CD8-positive, alpha-beta memory T cell (primary cell): ENCODE measurements at places on chromosomes 3 and 15. TPM values are rescaled to one million over a fixed set of nuclear protein-coding genes. Genes with fewer than 3 reads are reported as not detected.

DNA sequence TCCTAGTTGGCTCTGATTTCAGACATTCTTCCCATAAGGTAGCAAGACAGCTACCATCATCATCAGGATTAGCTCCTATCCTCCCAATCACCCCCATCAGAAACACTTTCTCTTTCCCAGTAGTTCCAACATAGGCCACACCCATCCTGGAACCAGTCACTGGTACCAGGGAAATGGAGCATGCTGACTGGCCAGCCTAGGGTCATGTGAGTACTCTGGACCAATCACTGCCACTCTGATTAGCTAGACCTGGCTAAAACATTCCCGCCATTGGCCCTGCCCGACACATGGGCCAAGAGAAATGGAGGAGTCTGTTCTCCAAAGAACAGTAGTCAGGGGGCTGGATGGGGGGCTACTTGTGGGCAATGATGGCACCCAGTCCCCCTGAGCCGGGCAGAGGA is 12.4 kb downstream of the EFCC1 start:
- no peaks in the 10 kb centered on the region for H3K27me3 ChIP-seq
- H3K36me3 ChIP-seq, result no peaks in the 10 kb centered on the region
- no peak overlapping the region for H3K27ac ChIP-seq
- H3K4me1 ChIP-seq, result peaks cover 40% of the 10 kb centered on the region

GRCh38 chr3:183553334-183554026 is 2.0 kb downstream of the KLHL6 start:
- no peak for DNase-seq
- H3K36me3 ChIP-seq, result no peaks in the 10 kb centered on the region
- H3K4me1 ChIP-seq, result peaks cover 41% of the 10 kb centered on the region
- no peaks in the 10 kb centered on the region for H3K27me3 ChIP-seq

GRCh38 chr15:60568301-60568742 is 89.4 kb upstream of the ICE2 start:
- no peaks in the 10 kb centered on the region for H3K27me3 ChIP-seq
- DNase-seq, result no peak
- no peak overlapping the region for H3K27ac ChIP-seq
- no peaks in the 10 kb centered on the region for H3K36me3 ChIP-seq
- peaks cover 91% of the 10 kb centered on the region for H3K4me1 ChIP-seq

DNA sequence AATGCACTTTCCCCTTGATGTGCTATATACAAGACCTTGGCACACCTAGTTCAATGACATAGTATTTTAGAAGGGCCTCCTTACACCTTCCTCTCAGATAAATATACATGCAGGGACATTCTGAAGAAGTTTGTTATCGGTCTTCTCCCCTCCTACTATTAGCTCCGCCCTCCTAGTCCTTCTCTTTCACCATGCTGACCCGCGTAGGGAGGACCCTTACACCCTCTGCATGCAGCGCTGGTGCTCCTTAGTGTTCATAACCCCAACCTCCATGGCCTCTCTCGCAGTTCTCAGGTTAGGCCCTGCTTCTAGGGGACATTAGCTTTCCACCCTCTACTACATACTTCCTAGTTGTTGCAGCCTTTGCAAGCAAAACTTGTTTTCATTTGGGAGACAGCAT is 146.4 kb downstream of the PGPEP1L start:
- H3K27ac ChIP-seq, result no peak overlapping the region
- no peak overlapping the region for H3K4me3 ChIP-seq
- DNase-seq, result no peak
- H3K36me3 ChIP-seq, result no peaks in the 10 kb centered on the region

DNA sequence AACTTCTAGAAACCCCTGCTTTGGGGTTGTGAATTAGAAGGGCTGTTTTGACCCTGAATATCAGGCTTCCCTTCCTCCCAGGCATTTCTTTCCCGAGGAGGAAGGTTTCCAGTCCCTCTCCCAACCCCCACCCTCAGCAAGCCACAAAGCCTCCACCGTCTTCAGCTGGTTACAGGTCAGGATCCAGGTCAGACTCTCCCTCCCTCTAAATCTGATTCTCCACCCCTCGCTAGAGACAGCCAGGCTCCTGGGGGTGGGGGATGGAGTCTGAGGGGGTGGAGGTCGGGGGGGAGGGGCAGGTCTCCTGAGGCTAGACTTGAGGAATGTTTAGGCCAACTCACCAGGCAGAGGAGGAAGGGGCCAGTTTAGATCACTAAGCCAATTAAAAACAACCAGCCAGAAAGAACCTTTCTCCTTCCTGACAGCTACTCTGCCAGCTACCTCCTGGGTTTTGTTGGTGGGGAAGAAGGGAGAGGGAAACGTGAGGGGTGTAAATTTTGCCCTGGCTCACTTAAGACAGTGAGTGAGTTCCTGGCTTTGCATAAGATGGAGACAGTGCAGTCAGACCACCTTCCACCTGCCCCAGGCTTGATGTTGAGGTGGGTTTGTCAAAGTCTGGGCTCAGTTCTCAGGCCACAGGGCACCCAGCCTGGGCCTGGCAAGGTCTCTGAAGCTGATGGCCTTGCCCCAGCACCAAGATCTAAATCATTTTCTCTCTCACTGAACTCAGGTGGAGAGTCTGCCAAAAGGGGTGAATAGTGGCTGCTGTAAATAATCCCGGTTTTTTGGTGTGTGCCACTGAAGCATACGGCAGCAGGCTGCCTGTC is 19.5 kb downstream of the BMF start:
- no peaks in the 10 kb centered on the region for H3K27me3 ChIP-seq
- no peak overlapping the region for H3K4me3 ChIP-seq
- no peaks in the 10 kb centered on the region for H3K36me3 ChIP-seq
- H3K4me1 ChIP-seq, result no peaks in the 10 kb centered on the region

GRCh38 chr15:80986487-80986886 is 3.1 kb downstream of the MESD start:
- no peak overlapping the region for H3K4me3 ChIP-seq
- no peaks in the 10 kb centered on the region for H3K27me3 ChIP-seq
- DNase-seq, result no peak
- H3K27ac ChIP-seq, result no peak overlapping the region
- no peaks in the 10 kb centered on the region for H3K36me3 ChIP-seq

The ALDH1L1 gene
- not detected for total RNA-seq
